Left colon (tissue), 2 donors: ENCODE measurements at places on chromosomes 2 and 18.

GRCh38 chr2:239462191-239462515 is 61.3 kb upstream of the HDAC4 start:
- no peak for DNase-seq

DNA sequence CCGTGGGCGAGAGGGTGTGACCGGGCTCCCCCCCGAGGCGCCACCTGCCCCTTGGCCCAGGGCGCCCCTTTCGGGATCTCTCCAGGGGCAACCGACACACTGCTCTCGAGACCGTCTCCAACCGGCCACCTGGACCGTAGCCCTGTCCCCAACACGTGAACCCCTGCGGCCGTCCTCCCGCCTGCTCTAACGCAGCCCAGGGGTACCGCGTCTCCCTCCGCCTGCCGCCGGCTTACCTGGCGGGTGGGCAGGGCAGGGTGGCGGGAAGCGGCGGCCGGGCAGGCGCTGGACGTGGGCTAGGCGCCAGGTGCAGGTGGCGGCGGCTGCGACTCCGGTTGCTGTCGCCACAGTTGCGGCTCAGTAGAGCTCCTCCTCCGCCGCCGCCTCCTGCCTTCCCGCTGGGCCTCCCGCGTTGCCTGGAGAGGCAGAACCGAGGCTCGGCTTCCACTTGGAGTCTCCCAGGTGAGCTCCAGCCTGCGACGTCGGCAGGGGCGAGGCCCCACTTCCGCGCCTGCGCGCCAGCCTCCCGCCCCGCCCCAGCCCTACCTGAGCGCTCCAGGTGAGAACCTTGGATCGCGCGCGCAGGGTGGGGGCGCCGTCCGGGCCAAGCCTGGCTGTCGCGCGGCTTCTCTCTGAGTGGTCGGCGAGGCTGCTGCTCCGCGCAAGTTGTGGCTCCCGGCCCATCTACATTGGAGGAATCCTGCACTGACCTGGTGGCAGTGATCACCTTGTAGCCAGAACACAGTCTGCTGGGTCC is at the start of gene GALNT3:
GALNT3 (minus strand) TSS at position 469 of the 757 bp plus-strand sequence. CDS start 23,547 bp downstream, outside the sequence.
- peak; percentile 92 for DNase-seq

- DNase-seq, result no peak
These were observed 110.2 kb downstream of the FIGN start for GRCh38 chr2:163625632-163626031.

- DNase-seq, result no peak
These were observed 104.7 kb downstream of the KLHL29 start for GRCh38 chr2:23489471-23490322.

- DNase-seq, result no peak
These were observed 583.1 kb upstream of the HS6ST1 start for GRCh38 chr2:128901572-128902391.

DNA sequence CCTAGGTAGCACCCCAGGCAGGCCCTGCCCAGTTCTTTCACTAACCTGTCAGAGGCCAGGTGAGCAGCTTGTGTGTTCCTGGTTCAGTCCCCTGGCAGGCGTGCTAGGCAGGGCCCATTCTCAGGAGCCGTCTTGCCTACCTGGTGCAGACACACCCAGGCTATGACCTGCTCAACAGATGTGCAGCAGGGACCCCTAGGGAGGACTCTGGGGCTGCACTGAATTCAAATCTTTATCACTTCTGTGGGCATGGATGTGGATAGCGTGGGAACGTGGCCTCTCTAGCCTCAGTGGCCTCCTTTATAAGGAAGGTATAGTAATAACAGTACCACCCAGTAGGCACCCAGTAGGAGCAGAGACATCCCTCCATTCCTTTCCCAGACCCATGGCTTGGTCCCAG is 48.4 kb downstream of the PLEKHB2 start:
- DNase-seq, result no peak

GRCh38 chr2:157364257-157364974 is 38.8 kb upstream of the ERMN start:
- no peak for DNase-seq

GRCh38 chr2:160343404-160343803 is 143.3 kb upstream of the ITGB6 start:
- no peak for DNase-seq

DNA sequence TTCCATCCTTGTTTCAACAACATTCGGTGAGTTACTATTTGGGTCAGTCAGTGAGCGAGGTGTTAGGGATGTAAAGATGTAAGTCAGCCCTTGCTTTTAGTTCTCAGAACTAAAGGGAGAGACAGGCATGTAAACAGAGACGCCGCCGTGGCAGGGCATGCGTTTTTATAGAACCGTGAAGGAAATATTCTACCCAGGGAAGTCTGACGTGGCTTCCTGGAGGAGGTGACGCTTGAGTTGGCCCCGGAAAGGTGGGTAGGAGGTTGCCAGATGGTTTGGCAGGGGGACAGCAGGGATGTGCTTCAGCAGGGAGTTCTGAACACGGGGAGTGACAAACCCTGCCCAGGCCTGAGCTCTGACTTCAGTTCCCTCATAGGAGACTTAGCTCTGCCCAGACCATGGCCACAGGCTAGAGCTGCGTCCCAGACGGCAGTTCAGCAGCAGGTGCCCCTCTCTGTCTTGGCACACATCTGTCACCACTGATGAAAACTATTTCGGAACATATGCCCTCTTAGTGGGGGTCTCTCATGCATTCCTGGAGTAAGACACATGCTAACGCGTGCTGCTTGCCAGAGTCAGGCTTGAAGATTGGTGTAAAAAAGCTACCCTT is 23.4 kb upstream of the RPL31 start:
- DNase-seq, result no peak

- DNase-seq, result peak; percentile 81
These were observed 46.0 kb downstream of the LRRFIP1 start for GRCh38 chr2:237673130-237674001.

GRCh38 chr2:54773838-54774237 is 50.4 kb downstream of the EML6 start:
- DNase-seq, result no peak

DNA sequence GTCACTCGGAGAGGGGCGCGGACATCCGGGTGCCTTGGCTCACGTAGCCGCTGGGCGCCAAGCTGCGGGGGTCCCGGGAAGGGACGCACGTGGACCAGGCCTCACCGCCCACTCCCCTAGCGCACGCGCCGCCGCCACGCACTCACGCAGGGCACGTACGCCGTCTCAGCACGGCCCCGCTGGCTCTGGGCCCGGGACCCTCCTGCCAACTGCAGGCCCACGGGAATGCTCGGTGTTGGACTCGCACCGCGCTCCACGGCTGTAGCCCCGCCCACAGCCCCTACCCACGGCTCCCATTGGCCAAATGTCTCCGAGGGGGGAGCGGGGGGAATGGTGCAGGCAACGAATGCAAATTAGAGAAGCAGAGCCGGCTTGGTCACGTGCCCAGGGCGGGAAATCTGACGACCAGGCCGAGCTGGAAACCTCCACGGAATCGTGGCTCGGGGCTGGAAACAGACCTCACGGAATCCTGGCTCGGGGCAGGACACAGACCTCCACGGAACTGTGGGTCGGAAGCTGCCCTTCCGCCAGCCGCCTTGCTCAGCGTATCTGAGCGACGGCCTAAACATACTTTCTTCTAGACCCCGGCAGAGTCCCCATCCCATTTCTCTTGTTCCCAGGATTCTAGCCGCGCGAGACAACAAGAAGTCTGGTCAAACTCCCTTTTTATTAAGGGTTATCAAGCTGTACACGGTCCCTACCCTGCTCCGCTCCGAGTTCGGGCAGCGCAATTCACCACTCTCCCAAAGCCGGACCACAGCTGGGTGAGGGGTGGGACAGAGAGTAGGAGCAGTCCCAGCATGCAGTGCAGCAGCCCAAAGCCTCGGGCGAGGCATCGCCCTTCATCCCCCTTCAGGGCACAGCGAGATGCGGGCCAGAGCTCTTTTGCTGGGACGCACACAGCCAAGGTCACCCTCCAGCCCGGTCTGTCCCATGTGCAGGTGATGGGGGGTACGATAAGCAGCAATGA is at the start of gene ABCB6:
ABCB6 (minus strand) TSS at position 227 of the 970 bp plus-strand sequence. CDS start 285 bp downstream, outside the sequence.
- DNase-seq, result peak; percentile 96

DNA sequence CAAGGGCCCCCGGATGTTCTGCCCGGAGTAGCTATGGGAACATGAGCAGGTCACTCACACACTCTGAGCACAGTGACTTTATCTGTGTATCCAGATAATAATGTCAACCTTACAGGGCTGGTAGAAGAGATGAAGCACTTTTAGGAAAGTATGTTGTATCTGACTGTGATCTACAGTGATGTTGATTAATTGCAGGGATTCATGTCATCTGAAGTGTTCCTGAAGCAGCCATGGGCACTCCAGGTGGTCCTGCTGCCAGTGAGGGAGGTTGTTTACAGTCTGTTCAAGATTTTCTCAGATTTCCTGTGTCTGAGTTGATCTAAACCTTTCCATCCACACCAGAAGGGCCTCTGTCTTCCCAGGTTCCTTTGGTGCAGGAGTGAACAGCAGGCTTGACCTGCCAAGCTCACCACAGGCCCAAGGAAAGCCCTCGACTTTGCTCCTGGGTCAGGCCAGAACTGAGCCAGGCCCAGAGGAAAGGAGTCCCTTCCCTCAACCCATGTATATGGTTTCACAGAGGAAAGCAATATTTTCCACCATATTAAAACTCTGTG is 28.0 kb downstream of the KIAA2012 start:
- no peak for DNase-seq

- no peak for DNase-seq
These were observed 22.2 kb upstream of the EPC2 start for GRCh38 chr2:148622366-148622765.

GRCh38 chr2:51441786-51442185 is 409.9 kb upstream of the NRXN1 start:
- no peak for DNase-seq

DNA sequence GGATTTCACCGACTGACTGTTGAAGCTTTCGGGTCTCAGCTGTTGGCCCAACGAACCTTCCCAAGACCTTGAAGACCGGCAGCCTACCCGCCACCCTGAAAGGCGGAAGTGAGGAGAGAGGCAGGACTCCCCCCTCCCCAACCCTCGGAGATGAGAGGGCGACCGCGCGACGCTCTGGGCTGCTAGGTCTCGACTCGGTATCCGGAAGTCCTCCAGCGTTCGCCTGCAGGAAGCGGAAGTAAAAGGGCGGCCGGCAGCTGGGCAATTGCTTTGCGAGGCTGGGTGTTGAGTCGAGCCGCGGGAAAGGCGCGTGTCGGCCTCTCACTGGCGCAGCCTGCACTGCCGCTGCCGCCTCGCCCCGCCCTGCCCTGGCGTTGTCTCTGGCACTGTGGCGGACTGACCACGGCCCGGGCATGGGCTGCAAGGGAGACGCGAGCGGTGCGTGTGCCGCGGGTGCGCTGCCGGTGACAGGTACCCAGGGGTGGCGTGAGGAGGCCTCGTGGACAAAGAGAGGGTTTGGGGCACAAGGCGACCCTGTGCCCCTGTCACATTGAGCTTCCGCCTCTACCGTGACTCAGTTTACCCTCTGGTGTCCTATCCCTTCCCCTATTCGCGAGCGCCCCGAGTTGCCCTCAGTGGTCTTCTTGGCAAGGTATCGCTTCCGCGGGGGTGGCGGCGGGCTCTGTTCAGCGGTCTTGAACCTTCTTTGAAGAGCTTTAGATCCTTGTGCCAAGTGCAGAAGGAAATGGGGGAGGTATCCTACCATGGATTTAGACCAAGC is at the start of gene UGGT1:
UGGT1 (plus strand) TSS at position 256 of the 781 bp plus-strand sequence; CDS start at position 414, 158 bp downstream.
- DNase-seq, result peak; percentile 96

DNA sequence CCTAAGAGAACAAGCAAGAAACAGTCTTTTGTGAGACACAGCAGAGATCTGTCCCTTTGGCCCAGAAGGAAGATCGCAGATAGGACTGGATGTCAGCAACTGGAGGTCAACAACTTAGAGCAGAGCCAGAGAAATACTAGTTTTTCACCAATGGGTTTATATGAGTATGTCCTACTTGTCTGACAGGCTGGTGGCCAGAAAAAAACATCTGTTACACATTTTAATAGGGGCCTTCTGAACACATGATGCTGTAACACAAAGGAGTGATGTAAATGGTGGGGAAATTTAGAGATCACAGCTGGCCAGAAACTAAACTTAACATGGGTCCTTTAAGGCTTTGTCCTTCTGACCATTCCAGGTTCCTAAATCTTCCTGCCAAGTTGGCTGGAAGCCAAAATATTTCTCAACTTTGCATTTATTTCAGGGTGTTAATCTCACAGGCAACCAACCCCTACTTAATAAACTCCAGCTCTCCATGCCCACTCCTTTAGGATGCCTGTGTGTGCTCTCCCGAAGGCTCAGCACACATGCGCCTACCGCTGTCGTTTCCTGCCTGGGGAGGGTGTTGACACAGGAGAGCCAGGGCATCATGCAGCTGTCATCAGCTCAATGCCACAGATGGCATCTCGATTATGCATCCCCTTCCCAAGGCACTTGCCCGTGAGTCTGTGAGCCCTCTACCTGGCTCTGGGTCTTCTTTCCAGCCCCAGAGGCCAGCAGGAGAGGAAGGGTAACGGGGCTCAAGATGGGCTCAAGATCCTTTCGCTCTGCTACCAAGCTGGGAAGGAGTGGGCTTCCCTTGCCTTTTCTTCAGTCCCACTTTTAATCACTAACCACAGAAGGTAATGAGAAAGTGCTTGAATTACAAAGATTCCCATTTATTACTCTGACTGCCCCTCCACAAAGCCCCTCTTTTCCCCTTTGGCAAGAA is 252.5 kb downstream of the ETAA1 start:
- DNase-seq, result no peak

GRCh38 chr2:129744649-129745048 is 234.8 kb upstream of the RAB6C start:
- DNase-seq, result no peak

DNA sequence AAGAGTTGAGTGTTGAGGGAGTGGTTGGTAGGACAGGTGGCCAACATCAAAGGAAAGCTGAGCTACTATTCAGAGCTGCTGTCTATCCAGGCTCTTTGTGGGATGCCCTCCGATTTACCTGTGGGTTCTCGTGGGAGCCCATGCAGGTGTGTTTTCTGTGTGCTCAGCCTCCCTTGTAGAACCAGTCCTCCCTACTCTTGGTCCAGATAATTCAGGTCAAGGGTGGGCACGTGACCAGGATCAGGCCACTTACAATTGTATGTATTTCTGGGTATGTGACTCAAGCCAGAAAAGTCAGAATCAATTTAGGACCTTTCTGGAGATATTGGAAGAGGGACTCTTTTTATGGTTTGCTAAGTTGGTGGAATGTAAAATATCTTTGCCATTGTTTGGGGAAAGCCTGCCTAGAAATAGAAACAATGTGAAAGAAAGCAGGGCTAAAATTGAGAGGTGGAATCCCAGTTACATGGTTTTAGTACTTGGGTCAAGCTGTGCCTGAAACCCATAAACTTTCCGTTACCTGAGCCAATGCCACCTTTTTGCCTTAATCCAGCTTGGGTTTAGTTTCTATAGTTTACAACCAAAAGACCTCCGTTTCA is 93.2 kb downstream of the PDCL3 start:
- no peak for DNase-seq

- DNase-seq, result no peak
These were observed 7.4 kb downstream of the RHOB start for GRCh38 chr2:20454036-20454981.

DNA sequence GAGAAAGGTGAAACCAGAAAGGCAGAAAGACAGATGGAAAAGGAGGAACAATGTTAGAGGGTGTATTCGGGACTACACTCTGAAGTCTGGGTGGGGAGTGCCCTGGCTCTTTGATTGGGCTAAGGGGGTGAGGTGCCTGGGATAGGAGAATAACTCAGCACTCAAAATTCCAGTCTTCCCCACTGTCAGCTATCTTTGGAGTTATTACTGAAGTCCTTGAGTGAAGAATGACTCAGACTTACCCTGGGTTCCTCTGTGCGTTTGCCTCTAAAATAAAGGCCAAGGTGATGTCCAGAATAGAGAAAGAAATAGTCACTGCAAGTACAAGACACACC is 151.8 kb upstream of the SERPINE2 start:
- DNase-seq, result no peak
